Stimulated activated effector memory CD8-positive, alpha-beta T cell treated with anti-CD3 and anti-CD28 coated beads, Interleukin-12 subunit alpha, Interleukin-12 subunit beta, amount 100 ng/mL, for 72 hours (primary cell): ENCODE measurements at places on chromosomes 1 and 21.

- no peak for DNase-seq
Observed at GRCh38 chr1:181128592-181129497, 40.3 kb downstream of the IER5 start.

GRCh38 chr1:176903474-176903873, 261.0 kb downstream of the ASTN1 start:
- DNase-seq = no peak

GRCh38 chr1:17335821-17336710, 28.1 kb downstream of the PADI4 start:
- peak; percentile 78 for DNase-seq

GRCh38 chr1:100037656-100037926, 67.8 kb downstream of the SLC35A3 start:
- no peak for DNase-seq

DNA sequence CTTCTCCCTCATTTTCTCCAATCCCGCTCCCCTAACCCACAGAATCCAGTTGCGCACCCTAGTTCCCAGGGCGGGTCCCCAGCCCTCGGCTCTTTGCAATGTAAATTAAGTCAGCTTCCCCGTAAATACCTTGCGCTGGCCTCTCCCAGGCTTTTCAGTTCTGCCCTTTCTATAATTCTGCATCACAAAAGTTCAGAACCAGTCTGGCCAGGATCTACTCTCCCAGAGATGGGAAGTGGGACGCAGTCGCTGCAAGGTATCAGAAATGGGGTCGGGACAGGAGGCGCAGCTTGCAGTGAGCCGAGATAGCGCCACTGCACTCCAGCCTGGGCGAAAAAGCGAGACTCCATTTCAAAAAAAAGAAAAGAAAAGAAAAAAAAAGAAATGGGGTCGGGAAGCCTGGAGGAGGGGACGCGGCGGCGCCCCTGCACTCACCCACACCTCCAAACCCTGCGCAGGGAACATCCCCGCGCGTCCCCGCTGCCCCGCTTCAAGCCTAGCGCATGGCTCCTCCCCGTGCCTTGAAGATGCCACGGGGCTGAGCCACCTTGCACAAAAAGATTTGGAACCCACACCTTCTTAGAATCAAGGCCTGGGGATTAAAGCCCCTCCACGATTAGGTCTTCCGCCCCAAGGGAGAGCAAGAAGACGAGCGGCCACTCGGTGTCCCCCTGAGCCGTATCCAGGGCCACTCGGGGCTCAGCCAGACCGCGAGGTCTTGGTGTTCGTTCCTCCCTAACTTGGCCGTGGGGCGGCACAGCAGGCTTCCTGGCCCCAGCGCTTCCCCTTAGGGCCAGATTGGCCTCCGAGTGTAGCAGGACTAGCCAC, 27.2 kb upstream of the ITLN2 start:
- DNase-seq = no peak

DNA sequence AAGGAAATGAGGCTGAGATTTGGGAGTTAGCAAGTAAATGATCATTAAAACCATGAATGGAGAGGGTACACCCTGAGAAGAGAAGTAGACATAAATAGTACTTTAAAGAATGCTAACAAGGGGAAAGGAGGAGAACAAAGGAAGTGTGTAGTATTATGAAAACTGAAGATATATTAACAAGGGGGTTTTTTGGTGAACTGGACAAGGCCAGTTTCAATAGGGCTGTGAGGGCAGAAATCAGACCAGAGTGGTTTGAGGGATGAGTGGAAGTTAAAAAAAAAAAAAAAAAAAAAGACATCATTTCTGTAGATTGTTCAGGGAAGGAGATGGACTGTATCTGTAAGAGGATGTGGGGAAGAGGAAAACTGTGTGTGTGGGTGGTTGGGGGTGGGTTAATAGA, 137.1 kb downstream of the PLA2G4A start:
- DNase-seq = no peak

- DNase-seq = no peak
Observed at GRCh38 chr1:151259351-151259750, 4.8 kb downstream of the PSMD4 start.

DNA sequence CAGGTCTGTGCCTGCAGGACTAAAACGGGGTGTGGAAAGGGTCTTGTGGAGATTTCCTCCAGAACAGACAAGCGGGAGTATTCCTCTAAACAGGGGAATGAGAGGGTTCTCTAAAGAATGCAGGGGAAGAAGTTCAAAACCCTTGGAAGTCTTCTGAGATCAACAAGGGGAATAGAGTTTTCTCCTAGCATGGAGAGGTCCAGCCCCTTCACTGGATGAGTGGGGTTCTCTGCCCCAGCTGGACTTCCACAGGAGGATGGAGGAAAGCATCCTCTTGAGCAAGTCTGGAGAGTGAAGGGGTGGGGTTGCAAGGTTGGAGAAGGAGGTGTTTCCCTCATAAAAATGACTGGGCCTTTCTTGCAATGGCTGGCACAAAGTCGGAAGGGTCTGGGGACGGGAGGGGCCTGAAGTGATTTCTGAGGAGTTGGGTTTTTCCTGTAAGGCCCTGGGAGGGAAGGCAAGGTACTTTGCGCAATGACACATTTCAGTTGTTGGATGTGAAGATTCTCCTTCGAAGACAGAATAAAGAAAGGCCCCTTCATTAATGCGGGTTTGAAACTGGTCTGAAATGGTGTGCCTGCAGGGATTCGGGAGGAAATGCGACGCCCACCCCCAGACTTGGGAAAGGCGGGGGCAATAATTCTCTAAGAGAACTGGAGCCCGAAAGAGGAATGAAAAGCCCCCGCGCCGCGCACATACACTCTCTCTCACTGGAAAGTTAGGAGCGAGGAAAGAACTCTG, 884 bp downstream of the SPATA6 start:
- DNase-seq = no peak

DNA sequence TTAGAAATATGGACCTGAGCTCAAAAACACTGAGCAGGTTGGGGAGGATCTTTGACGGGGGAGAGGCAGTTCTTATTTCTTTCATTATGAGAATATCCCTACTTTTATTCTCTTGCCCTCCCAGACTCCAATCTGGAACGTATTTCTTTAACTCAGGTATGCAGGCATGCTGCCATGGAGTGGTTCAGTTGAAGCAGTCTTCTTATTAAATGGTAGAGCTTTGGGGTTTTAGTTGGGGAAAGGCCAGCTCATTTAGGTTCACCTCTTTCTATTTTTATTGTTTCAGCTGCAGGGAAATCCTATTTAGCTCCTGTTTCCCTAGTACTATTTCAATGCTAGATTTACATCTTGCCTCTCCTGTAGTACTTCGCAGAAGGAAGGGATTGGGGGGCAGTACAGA, 198.9 kb downstream of the TTLL7 start:
- no peak for DNase-seq

DNA sequence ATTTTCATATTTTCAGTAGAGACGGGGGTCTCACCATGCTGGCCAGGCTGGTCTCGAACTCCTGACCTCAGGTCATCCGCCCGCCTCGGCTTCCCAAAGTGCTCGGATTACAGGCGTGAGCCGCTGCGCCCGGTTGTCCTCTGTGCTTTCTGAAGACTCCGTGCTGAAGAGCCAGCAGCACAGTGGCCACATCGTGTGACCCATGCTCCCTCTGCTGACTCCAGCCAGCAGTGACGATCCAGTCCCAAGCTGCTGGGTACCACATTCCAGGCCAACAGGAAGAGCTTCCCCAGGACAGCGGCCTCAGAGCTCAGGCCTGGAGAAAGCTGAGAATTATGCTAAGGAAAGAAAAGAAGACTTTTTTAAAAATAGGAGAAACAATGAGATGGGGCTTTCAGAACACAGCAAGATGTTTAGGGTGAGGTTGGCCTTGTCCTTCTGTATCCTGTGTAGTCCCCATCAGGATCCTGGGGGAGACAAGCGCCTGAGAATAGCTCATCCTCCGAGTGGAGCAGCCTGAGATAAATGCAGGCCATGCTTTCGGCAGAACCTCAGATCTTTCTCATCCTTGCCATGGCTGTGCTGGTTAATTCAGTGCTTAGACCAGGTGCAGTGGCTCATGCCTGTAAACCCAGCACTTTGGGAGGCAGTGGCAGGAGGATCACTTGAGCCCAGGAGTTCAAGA, 207.1 kb downstream of the SLC35F3 start:
- DNase-seq = no peak

- DNase-seq = no peak
Observed at GRCh38 chr1:197062692-197063091, 4.4 kb downstream of the F13B start.

GRCh38 chr1:234748066-234748465, 138.1 kb upstream of the IRF2BP2 start:
- no peak for DNase-seq

DNA sequence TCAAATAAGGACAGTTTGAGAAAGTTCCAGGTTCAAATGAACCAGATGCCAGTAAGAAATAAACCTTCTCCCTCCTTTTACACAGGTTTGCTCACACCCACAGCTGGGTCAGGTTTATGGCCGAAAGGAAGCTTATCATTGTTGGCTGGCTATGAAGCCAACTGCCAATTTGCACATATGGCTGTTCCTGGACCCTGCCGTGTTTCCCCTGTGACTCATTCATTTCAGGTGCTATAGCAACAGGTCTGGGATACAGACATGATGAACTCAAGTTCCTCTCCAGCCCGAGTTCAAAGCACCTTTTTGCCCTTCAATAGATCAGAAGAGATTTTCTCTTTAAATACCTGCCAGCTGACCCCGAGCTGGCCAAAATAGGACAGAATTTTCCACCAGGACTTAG, 134.4 kb upstream of the SMYD2 start:
- no peak for DNase-seq

- no peak for DNase-seq
Observed at GRCh38 chr1:35085421-35085820, 6.2 kb downstream of the ZMYM1 start.

GRCh38 chr1:51170342-51170741, 65.7 kb upstream of the RNF11 start:
- no peak for DNase-seq

DNA sequence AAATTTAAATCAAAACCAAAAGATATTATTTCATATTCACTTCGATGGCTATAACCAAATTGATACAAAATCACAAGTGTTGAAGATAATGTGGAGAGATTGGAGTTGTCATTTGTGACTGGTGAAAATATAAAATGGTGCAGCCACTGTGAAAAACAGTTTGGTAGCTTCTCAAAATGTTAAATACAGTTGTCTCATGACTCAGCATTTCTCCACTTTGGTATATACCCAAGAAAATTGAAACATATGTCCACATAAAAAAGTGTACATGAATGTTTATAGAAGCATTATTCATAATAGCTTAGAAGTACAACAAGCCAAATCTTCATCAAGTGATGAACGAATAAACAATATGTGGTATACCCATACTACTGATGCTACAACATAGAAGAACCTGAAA, 318.5 kb downstream of the BRINP3 start:
- DNase-seq = no peak

- no peak for DNase-seq
Observed at GRCh38 chr1:208089761-208090370, 154.3 kb downstream of the PLXNA2 start.

GRCh38 chr1:160639652-160640051, 7.2 kb downstream of the SLAMF1 start:
- no peak for DNase-seq

DNA sequence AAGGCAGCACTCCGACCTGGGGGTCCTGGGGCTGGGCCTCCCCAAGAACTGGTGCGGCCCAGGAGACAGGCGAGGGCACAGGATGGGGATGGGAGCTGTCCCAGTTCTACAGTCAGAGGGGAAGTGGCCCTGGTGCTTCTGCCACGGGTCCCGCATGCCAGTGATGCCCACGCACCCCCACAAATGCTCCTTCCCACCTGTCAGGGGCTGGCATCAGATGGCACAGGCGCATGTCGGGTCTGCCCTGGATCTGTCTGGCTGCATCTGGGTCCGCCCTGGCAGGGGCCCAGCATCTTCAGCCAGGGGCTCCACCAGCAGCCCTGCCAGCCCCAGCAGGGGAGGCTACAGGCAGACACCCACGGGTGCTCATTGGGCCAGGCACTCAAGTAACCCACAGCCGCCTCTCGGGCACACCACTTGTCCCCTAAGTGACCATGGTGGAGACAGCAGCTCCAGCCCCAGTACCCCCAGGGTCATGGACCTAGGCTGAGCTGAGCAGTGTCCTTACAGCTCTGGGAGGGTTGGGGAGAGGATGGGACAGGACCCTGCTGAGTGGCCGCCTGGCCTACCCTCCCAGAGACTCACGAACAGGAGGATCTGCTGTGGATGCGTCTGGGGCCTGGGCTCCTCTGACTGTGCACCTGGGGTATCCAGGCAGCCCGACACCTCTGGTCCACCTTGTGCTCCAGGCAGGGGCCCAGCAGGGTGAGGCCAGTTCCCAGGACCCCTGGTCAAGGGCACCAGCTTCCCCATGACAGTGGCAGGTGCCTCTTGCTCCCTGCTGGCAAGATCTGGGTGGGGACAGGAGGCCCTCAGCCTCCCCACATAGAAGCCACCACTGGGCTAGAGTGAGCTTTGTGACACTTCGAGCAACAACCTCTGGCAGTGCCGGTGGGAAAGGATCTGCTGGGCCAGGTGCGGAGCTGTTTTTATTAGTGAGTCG, 5.4 kb downstream of the SMIM1 start:
- DNase-seq = no peak

DNA sequence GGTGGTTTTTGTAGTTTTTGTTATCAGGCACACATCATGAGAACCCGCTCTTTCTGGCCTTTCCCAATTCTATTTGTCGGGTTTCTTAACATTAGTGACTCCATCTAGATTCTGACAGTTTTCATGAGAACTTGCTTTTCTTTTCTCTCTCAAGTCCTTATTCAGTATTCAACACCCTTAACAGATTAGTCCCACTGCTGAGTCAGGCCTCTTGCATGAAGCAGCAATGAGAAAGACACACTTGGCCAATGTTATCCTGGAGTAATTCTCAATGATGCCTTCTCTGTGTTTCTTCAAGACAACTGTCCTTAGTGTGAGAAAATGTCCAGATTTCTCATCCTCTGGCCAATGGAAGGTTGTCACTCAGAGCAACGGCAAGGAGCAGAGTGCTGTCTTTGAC, 11.3 kb downstream of the FMO2 start:
- no peak for DNase-seq

DNA sequence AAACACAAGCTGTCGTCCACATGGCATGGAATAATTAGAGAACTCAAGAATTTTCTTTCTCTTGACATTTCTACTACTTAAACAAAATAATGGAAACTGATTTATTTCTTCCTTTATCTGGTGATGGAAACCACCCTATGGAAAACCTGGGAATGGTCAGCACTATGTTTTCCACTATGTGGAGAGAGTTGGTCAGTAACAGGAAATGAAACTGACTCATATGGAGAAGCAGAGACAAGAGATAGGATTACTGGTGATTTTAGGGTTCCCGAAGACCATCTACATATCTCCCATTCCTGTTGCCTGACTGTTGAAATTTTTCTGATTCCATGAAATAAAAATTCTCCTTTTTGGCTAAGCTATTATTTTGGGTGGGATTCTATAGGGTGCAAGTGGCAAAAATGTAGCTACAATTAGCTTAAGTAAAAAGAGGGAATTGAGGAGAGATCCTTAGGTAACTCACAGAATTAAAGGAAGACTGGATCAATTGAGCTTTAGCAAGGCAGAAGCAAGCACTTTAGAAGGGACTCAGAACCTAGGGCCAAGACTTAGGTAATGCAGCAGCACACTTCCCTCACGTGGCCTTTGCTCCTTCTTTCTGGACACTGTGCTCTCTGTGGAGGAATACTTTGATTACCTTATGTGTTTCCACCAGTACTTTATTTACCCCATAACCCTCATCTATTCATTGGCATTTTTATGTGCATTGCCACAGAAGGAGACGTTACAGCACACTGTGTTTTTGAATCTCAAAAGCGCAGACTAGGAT, 89.6 kb downstream of the LEPR start:
- no peak for DNase-seq

- DNase-seq = no peak
Observed at GRCh38 chr1:66413838-66414175, 120.1 kb upstream of the SGIP1 start.

GRCh38 chr21:32813265-32813903, 41.8 kb upstream of the PAXBP1 start:
- no peak for DNase-seq
